RCC 7860 (cell line): ENCODE measurements at places on chromosomes 2 and 18.

DNA sequence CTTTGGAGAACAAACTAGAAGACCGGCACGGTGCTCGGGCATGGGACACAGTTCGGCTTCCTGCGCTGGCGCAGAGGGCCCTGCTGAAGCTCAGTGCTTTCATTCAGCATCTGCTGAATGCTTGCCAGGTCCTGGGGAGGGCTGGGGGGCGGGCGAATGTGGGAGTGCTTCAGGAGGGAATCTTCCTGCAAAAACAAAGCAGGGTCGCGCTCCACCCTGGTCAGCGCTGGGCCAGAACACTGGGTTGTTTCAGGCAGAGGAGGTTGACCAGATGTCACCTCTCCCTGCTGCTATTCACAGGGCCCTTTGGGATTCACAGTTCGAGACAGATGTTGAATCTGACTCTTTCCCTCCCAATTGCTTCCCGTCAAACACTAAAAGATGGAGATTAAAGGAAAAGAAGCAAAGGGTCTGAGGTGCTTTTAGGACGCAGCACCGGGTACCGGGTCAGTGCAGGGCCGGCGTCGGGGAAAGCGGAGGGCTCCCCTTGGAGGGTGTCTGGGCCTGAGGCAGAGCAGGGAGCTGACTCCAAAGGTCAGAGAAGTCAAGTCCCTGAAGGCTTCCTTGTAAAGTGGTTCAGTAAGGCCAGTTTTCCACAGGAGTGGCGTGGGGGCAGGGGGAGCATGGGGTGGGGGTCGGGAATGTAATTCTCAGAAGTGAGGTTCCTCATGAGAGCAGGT, 82.1 kb upstream of the PXDN start:
- DNase-seq = no peak

DNA sequence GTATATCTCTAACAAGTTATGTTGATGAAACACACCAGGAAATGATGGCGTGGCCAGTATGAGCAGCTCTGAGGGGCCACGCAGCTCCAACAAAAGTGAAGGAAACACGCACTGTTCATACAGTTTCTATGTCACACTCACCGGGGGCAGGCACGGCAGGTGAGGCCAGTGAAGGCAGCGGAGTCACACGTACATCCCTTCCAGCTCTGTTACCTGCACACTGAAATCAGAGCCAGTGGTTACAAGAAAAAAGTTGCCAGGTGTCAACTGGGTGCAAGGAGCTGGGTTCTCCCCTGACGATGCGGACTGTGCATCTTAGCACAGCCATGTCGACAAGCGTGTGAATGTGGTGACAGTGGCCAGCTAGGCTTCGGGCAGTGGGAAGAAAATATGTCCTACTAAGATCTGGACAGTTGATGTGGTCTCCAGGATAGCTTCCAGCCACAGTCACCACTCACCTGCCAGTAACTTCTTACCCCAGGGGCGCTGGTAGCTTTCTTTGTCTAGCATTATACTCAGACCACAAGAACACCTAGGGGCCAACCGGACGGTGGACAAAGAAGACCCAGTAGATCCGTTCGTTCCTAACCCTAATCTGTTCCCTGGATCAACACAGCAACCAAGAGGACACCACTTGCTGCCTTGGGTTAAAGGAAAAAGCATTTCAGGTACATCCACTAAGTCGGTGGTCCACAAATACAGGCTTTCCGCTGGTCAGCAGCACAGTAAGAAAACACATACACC, 10.1 kb downstream of the HJURP start:
- DNase-seq = no peak

DNA sequence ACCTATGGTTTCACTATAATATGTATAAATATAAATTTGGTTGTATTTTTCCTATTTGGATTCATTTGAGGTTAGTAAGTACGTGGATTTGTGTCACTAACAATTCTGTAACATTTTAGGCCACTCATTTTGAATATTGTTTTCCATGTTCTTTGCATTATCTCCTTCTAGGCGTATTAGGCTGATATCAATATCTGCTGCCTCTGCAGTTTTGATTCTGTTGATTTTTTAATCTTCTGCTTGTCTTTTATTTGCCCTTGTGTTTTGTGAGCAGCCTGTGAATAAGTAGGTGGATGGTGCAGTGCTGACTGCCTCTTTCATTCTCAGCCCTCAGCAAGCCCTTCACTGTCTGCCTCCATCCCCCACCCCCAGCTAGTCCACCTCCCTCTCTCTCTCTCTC, 165.7 kb upstream of the BCL2L11 start:
- no peak for DNase-seq

GRCh38 chr2:27885234-27885633, 5.0 kb downstream of the RBKS start:
- DNase-seq = peak; percentile 75

DNA sequence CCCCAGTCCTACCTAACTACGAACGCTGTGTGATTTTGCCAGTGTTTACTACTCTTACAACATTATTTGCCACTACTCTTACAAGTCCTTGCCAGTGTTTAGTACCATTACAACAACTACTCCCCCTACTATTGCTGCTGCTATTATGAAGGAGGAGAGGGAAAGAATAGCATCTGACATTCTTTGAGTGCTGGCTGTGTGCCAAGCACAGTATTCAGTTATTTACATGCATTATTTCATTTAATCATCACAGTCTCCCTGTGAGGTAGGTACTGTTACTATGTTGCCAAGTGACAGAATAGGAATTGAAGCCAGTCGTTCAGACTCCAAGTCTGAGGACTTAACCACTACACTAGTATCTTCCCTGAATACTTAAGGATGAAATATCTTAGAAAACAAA, 185.9 kb upstream of the FOSL2 start:
- no peak for DNase-seq

GRCh38 chr2:188884046-188884445, 90.1 kb upstream of the COL3A1 start:
- DNase-seq = no peak
